ENCODE measurements at places on chromosomes 6 and 20.

DNA sequence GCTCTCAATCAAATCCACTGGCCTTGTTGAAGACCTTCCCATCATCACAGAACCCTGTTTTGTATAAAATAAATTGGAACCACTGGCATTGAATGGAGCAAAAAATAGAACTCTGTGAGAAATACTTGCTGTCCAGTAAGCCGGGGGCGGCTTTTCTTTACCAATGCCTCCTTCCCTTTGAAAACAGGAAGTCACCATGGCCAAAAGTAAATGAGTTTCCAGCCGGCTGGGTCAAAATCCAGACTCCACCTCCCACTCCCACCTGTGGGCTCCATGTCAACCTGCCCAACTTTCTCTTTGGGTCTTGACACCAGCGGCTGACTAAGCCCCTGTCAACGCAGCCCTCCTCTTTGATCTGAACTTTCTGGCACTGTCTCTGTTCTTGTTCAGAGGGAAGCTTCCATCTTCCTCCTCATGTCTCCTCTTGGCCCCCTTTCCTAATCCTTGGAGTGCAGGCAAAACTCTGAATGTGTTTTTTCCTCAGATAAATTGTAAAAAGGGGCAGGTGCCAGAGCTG lies 95.2 kb downstream of the TFAP2C start:
- DNase-seq: no peak

- no peak for DNase-seq
Measured at GRCh38 chr6:169115632-169116031, 138.0 kb downstream of the THBS2 start.

DNA sequence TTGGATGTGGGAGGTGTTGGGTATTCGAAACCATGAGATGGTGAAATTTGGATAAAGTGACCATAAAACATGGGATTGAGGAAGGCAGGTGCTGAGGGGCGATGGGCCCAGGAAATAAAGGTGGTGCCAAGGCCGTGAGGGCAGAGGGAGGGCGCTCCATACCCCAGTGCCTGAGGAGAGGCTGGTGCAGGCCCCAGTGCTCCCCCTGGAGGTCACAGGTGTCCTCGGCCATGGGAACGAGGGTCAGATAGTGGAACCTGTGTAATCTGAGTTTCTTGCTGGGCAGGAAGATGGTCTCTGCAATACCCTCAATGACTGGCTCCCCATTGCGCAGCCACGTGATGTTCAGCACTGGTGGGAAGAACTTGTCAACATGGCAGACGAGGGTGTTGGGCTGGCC lies 16.2 kb downstream of the HLA-DPB1 start:
- peak; percentile 32 for DNase-seq

- DNase-seq: no peak
Measured at GRCh38 chr6:1686117-1687098, 76.7 kb downstream of the FOXC1 start.

GRCh38 chr20:652615-653109 lies 338 bp downstream of the SRXN1 start:
- DNase-seq: no peak

DNA sequence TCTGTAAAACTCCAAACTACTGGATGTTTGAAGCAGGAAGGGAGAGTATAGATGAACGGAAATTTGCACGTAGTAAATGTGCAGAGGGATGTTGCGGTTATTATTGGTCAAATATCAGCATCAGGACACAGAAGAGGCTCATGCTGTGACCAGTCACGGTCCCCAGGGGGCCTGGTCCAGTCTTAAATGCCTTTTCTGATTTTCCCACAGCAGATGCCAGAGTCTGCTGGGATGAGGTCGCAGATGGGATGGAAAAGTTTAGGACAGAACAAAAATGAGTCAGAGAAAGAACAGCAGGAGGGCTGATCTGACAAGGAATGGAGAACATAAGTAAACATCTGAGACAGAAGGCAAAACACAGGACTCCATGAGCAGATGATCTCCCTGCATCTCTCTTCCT lies 11.7 kb upstream of the SIRPG start:
- DNase-seq: no peak
